Activated naive CD4-positive, alpha-beta T cell treated with Interleukin-2 at 50 U/mL for 16 hours (primary cell): ENCODE measurements at places on chromosomes 5 and 9.

DNA sequence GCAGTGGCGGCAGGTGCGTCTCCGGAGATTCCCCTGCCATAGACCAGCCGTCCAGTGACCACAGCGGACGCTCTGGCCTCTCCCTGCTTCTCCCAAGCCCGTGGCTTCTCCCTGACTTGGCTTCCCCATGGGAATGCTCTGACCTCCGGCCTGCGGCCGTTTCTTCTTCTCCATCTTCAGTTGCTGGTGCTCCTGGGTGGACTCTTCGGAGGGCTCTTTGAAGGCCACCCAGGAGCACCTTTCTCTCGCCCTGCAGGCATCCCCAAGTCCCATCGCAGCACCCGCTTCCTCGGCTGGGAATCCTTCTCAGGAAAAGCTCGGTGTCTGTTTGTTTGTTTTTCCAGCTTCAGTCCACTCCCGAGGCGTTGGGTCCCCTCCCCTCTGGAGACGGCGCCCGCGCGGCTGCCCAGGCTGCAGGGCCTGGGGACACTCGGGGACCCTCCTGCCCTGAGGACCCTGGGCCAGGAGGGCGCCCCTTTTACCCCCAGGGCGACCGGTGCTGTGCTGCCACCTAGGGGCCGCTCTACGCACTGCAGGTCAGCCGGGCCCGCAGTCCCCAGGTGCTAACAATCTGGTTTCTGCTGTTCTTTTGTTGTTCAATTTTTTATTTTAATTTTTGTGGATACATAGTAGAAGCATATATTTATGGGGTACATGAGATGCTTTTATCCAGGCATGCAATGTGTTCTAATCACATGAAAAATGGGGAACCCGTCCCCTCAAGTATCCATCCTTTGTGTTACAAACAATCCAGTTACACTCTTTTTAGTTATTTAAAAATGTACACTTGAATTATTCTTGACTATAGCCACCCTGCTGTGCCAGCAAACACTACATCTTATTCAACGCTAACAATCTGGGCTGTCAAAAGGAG, 197.9 kb upstream of the ADAMTS16 start:
- DNase-seq, result peak; percentile 4

DNA sequence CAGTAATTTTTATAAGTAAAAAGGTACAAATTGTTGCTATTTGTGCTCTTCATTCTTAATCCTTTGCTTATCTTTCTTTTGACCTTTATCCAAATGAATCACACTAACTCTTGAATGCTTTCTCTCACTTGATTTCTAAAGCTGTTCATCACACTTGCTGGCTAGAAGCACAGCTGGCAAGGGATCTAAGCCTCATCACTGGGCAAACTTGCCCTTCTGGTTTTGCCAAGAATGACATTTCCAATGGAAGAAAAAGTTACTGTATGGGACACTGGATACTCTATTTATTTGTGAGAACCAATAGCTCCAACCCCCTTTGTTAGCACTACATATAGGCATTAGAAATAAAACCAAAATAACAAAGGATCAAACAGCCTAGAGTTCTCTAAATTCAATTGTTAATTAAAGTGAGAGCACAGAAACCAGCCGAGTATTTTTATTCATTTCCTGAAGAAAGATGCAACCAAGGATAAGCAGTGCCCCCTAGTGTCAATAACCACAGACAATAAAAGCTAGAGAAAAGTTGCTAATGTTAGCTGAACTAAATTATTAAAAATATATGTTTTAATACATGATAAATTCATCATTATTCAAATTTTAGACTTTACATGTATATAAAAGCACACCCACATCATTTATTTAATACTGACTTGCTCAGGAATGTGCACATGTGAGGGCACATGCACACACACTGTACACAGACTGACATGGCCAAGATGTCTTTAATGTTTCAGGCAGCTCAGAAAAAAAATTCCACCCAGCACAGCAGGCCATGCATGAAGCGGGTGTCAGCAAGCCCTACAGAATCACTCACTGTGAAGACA, 59.8 kb upstream of the POU5F2 start:
- no peak for DNase-seq

- no peak for DNase-seq
These were observed 145.9 kb downstream of the PRELID2 start for GRCh38 chr5:145689235-145689634.

- DNase-seq, result no peak
These were observed 115.5 kb upstream of the DMRT1 start for GRCh38 chr9:726005-726404.

DNA sequence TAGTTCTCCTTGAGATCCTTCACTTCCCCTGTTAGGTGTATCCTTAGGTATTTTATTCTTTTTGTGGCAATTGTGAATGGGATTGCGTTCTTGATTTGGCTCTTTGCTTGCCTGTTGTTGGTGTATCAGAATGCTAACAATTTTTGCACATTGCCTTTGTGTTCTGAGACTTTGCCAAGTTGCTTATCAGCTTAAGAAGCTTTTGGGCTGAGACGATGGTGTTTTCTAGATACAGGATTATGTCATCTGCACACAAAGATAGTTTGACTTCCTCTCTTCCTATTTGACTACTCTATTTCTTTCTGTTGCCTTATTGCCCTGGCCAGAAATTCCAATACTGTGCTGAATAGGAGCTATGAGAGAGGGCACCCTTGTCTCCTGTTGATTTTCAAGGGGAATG, 609.4 kb upstream of the COX7C start:
- no peak for DNase-seq

GRCh38 chr5:6392561-6392960, 14.2 kb upstream of the MED10 start:
- no peak for DNase-seq

- DNase-seq, result no peak
These were observed 91.5 kb downstream of the APBA1 start for GRCh38 chr9:69580582-69581214.

DNA sequence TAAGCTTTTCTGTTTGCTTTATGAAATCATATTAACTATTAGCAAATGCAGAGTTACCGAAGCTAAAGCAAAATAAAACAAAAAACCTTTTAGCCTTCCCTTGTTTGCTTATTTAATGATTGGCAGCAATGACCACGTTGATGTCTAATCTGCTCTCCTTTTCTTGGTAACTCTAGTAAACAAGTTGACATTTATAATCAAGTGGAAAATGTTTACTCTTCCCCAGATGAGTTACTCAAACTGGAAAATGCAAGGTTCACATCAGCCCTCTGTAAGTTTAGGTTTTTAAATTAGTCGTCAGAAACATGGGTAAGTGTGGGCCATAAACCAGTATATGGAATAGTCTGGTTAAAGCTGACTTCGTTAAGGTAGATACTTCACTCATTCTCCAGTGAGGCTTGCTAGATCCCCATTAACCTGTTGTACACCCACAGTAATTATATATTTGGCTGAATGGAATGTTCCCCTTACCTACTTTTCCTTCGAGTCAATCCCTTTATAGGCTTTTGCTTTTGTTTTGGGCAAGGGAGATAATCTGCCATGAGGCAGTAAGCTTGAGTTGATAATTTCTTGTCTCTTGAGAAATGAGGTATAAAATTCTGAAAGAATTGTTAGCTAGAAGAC, 100.9 kb downstream of the GDNF start:
- no peak for DNase-seq

GRCh38 chr5:117999939-118000549, 988.3 kb downstream of the DTWD2 start:
- DNase-seq, result no peak

DNA sequence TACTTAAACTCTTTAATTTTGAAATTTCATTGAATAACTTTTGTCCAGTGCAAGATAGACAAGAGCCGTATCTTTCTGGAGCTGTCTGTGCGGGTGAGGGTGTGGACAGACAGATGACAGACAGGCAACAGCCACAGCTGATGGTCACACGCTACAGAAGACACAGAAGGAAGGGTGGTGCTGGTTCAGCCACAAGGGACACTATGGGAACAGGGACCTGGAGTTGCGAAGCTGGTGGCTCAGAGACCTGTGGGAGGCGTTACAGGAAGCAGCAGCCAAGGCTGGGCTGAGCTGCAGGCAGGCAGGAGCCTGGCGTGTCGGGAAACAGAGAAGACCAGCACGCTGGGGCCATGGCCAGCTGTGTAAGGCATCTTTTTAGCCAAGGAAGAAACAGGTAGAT, 104.4 kb downstream of the WNK2 start:
- no peak for DNase-seq

DNA sequence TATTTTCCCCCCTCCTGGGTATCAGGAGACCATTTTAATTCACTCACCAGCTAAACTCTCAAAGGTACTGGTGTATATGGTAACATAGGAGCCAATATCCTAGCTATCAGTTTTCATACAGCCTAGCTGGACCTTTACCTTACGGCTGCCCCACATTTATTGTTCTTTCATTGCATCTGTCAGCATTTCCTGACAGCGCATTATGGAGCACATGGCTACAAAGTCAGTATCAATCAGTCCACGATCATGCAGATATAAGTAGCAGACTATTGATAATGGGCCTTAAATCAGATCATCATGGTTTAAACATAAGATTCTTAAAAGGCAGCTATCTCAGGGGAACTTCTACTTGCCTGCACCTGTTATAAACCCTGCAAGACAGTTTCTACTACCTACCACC, 304.7 kb downstream of the KIAA0825 start:
- DNase-seq, result no peak

GRCh38 chr5:72621576-72621975, 114.4 kb upstream of the ZNF366 start:
- no peak for DNase-seq

- no peak for DNase-seq
These were observed 31.7 kb upstream of the NR3C1 start for GRCh38 chr5:143435210-143435657.

- DNase-seq, result no peak
These were observed 87.9 kb upstream of the TRIO start for GRCh38 chr5:14054965-14055963.
